ENCODE measurements at places on chromosomes 16 and 17. TPM values are rescaled to one million over a fixed set of nuclear protein-coding genes. Genes with fewer than 3 reads are reported as not detected.

DNA sequence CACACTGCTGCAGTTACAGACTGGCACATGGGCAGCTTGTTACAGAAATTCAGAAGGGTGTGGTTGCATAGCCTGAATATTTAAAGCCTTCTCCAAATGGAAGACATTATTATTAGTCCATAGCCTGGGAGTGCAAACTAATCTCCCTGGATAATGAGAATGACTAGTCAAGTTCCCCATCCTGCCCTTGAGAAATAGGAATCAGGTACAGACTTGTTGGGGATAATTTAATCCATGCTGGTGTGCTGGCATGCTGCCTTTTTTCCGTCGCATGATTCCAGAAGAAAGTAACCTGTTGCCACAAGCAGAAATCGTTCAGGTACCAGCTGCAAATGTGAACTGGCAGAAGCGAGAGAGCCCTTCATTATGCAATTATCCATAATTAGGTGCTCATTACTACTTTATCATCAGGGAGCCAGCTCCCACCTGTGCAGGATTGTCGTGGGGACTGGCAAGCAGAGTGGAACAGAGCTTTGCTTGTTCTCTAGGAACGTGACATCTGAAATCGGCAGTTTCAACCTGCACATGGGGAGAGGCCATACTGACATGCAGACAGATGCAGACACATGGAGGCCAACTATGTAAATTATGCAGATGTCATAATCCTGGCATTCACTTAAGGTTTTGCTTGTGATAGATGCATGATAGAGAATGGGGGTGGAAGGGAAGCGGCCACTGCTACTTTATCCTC lies 419.4 kb downstream of the PMP22 start:
- DNase-seq = no peak

GRCh38 chr16:85983606-85984230 lies 84.8 kb downstream of the IRF8 start:
- DNase-seq = no peak

- DNase-seq = peak; percentile 49
Measured at GRCh38 chr16:85555719-85556455, 57.2 kb upstream of the GSE1 start.

CMTM3 gene
- 10.6 TPM for total RNA-seq

ANKRD40CL gene
- total RNA-seq = not detected

CDH1 gene
- not detected for total RNA-seq
